Stimulated activated CD8-positive, alpha-beta memory T cell treated with anti-CD3 and anti-CD28 coated beads, Interleukin-12 subunit alpha, Interleukin-12 subunit beta, amount 100 ng/mL, for 4 hours (primary cell): ENCODE measurements at places on chromosomes 11 and 22.

DNA sequence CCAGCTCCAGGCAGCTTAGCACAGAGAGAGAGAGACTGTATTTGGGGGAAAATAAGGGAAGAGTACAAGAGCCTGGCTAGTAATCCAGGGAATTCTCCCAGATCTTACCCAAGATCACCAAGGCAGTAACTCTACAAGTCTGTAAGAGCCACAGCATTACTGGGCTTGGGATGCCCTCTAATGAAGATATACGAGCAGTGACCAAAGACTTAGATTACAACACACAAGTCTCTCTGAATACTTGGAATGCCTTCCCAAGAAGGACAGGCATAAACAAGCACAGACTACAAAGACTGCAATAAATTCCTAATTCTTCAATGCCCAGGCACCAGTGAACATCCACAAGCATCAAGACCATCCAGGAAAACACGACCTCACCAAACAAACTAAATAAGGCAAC, 17.7 kb downstream of the DNAJC24 start:
- no peak for DNase-seq

GRCh38 chr11:103936059-103936458, 100.4 kb upstream of the DDI1 start:
- DNase-seq = no peak

GRCh38 chr11:109553284-109553683, 131.3 kb downstream of the C11orf87 start:
- no peak for DNase-seq

GRCh38 chr11:78147807-78148206, 8.4 kb upstream of the ALG8 start:
- no peak for DNase-seq

DNA sequence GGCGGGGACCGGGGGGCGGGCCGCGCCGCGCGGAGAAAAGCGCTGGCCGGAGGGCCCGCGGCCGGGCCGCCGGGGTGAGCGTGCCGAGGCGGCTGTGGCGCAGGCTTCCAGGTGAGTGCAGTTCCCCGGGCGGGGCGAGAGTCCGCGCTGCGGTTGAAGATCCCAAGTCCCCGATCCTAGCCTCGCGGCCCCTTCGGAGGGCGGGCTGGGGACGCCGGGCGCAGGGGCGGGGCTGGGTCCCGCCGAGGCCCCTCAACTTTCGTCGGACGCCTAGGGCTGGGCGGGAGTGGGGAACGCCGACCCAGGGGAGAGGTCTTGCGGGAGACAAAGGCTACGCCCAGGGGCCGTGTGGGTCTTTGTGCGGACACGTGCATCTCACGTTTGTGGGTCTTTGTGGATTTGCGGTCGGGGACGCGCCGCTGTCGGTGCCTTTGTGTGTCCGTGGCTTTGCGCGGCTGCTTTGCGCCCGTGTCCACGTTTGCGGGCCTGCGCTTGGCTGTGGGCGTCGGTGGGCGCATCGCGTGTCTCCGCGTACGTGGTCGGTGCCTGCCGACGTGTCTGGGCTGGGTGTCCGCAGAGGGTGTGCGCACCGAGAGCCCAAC, at the start of gene TSKU:
Gene TSKU (plus strand): TSS at position 63 of the 602 bp plus-strand sequence. CDS start 12,261 bp downstream, outside the sequence.
- DNase-seq = no peak

DNA sequence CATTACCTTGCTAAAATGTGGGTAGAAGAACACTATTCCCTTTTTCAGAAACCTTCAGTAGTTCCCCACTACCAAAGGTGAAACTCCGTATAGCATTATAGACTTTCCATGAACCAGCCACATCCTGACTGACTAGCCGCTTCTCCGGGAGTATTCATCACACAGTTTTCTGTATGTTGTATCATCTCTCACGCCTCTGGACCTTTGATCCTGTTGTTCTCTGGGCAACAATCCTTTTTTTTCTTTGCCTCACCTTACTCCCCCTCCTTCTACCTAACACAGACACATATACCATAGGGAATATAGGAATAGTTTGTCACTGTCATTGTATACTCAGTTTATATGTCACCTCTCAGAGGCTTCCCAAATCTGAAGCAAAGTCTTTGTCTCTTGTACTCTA, 20.8 kb downstream of the ZC3H12C start:
- no peak for DNase-seq

- DNase-seq = no peak
Observed at GRCh38 chr11:102974552-102975280, 19.2 kb upstream of the MMP13 start.

- DNase-seq = no peak
Observed at GRCh38 chr11:129093283-129093682, 98.8 kb downstream of the ARHGAP32 start.

GRCh38 chr22:39610246-39610645, 39.7 kb downstream of the CACNA1I start:
- no peak for DNase-seq

- no peak for DNase-seq
Observed at GRCh38 chr11:60739114-60739513, 14.6 kb downstream of the MS4A18 start.

- no peak for DNase-seq
Observed at GRCh38 chr22:36324414-36324813, 63.4 kb downstream of the MYH9 start.

GRCh38 chr11:57160665-57161064, 21.1 kb upstream of the LRRC55 start:
- DNase-seq = no peak

GRCh38 chr11:29305456-29306232, 711.2 kb downstream of the KCNA4 start:
- no peak for DNase-seq

DNA sequence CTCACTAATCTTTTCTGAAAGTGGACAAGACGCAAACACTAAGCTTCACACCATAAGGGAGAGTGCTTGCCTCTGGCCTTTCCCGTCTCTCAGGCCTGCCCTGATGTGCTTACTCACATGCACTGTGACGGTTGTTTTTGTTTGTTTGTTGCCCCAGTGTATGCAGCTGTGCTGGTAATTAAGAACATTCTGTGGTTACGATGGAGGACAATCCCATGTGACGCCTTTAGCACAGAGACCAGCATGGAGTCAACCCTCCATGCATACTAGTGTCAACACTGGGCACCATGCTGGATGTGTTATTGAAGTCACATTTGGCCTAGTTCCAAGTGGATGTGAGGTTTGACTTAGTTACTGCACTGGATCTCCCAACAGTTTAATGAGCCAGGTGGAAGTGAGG, 27.8 kb upstream of the CDON start:
- DNase-seq = no peak

- no peak for DNase-seq
Observed at GRCh38 chr11:76159303-76159937, 46.9 kb downstream of the WNT11 start.

GRCh38 chr11:44530413-44531115, 34.9 kb upstream of the CD82 start:
- DNase-seq = no peak

- no peak for DNase-seq
Observed at GRCh38 chr11:33376331-33377310, 119.4 kb downstream of the HIPK3 start.

- no peak for DNase-seq
Observed at GRCh38 chr11:19651028-19651427, 61.6 kb upstream of the NAV2 start.

- no peak for DNase-seq
Observed at GRCh38 chr11:80320765-80321164, 879.9 kb upstream of the TENM4 start.

GRCh38 chr22:38957046-38957770, at the start of gene APOBEC3A:
Gene APOBEC3A, plus strand, starts transcription at chr22:38957609. Its CDS starts 83 bp downstream, at chr22:38957692.
- DNase-seq = no peak

DNA sequence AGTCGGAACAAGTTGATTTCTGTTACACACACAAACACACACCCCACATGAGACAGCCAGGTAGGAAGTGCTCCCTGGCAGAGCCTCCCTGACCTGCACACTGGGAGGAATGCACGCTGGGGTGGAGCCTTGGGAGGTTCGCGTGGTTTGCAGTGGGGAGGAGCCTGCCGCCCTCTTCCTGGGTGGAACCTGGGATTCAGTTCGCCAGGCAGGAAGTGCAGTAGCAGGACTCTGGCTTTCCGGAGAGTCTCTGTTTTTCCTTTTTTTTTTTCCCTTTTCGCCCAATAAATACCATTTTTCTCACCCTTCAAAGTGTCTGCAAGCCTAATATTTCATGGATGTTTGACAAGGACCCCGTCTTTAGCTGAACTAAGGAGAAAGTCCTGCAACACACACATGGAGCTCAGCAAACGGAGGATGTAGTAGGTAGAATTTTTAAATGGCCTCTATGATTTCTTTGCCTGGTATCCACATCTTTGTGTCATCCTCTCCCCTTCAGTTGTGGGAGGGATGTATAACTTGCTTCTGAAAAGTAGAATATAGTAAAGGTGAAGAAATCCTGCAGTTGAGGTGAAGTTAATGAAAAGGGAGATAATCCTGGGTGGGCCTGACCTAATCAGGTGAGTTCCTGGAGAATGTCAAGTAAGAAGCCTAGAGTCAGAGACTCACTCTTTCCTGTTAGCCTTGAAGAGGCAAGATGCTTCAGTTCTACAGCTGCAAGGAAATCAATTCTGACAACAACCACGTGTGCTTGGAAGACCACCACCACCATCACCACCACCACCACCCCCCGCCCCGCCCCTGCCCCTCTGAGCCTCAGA, 72.9 kb downstream of the PIWIL4 start:
- no peak for DNase-seq

- no peak for DNase-seq
Observed at GRCh38 chr11:117834838-117835443, 10.4 kb upstream of the FXYD2 start.

- no peak for DNase-seq
Observed at GRCh38 chr22:28822930-28823551, 22.7 kb upstream of the XBP1 start.

- no peak for DNase-seq
Observed at GRCh38 chr22:39718921-39719475, 148.4 kb downstream of the CACNA1I start.

DNA sequence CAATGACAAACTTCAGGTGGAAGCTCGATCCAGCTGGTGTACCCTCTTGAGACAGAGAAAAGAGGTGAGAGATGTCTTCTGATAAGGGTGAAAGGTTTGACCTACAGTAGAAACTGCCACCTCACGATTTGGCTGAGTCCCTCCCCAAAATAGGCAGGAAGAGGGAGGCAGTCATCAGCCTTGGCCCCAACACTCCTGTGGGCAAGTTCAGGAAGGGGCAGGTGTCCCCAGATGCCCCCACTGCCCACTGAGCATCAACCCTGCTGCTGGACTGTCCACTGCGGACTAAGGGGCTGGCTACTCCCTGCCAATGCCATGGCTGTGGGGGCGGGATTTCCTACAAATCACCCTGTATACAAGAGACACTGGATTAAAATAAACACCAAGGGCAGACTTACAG, 441.4 kb downstream of the BUD13 start:
- no peak for DNase-seq

DNA sequence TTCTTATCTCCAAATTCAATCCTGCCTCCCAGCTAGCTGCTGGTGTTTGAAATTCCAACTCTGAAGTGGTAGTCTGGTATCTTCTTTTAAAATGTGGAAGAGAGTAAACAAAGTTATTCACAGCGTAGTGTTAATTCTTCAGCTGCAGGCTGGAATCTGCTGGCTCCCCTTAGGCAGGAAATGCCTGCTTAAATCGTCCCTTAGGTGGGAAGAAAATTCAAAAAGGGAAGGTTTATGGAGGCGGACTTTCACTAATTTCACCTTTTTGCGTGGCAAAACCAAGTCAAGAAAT, 439.0 kb upstream of the CCDC90B start:
- DNase-seq = no peak

- no peak for DNase-seq
Observed at GRCh38 chr11:116702772-116703385, 69.9 kb downstream of the BUD13 start.

- DNase-seq = no peak
Observed at GRCh38 chr22:48223488-48224190, 1461.2 kb downstream of the TBC1D22A start.
